ENCODE measurements at places on chromosomes 5 and 9. TPM values are rescaled to one million over a fixed set of nuclear protein-coding genes. Genes with fewer than 3 reads are reported as not detected.
A peak's percentile ranks its signal among the peaks of the same experiment; 100 is the strongest.

DNA sequence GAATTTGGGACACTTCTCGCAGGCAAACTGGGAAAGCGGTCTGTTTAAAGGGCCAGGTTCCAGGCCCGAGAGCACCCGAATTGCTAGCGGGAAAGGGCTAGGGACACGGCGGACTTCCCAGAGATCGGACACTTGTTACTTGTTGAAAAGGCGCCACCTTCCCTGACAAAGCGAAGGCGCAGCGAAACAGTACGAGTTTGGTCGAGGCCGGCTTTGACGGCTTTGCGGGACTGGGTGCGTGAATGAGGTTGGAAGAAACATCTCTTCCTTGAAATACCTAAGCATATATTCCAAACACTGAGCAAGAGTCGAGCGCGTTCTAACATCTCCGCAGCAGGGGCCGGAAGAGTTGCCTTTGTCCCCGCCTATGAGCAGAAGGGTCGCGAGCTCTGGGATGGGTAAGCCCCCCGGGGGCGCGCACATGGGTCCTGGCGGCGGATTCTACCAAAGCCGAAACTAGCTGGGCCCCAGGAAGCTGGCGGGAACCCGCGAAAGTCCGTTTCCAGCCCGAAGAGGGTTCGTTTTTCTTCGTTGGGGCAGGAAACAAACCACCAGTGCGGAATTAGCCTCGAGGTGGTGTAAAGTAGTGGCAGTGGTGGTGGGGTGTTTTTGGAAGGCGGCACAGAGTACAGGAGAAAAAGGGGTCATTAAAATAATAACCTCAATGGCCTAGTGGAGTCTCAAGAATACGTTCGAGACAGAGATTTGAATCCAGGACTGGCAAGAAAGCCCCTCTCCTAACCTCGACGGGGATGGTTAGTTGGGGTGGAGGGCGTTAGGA lies 1.5 kb downstream of the GDNF start:
- peak overlapping the region; percentile 65 for H3K4me3 ChIP-seq
- DNase-seq: peak; percentile 79
- no peaks in the 10 kb centered on the region for H3K36me3 ChIP-seq

DNA sequence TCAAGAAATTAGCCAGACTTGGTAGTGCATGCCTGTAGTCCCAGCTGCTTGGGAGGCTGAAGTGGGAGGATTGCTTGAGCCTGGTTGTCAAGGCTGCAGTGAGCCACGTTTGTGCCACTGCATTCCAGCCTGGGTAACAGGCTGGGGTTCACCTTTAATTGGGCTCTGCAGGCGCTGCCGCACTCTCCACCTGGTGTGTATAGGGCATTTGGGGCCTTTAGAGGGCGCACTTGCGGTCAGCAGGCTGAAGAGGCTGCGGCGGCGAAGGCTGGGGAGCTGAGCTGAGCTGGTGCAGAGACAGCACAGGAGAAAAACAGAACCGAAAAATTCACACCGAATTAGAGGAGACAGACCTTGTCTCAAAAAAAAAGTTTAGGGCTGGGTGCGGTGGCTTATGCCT lies 31.2 kb downstream of the CDK7 start:
- no peaks in the 10 kb centered on the region for H3K4me1 ChIP-seq
- peak overlapping the region; percentile 72 for H3K27ac ChIP-seq
- peaks cover 49% of the 10 kb centered on the region for H3K36me3 ChIP-seq
- DNase-seq: peak; percentile 94

Gene KIF24
- total RNA-seq: 4.4 TPM

DNA sequence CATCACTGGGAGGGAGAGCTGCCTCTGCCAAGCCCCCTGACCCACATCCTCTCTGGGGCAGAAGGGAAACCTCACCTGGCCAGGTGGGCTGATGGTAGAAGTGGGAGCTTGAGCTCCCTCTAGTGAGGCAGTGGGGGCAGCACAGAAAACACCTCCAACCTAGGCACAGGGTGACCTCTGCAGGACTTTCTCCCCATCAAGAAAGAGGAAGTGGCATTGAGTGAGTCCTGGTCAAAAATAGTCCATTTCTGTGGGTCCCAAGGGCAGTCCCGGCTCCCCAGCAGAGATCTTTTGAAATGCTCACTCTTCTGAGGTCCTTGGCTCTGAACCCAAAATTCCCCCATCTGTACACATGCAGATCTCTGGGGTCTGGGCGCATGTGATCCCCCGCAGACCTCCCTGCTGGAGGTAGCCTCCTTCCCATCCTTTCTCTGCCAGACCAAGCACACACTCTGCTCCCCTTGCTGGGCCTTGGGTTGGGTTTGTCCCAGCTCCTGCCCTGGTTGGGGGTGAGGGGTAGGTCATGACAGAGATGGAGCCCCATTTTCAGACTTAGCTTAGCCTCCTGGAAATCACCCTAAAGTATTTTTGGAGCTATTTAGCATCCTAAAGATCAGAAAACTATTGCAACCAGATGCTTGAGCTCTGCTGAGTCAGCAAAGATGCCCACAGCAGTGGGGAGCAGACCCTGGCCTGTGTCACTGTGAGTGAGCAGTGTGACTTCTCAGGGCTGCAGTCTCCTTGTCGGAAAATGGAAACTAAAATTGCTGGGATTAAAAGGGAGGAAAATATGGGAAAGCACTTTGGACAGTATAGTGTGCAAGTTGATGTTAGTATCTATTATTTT lies 41.6 kb upstream of the LCP2 start:
- no peak overlapping the region for H3K27ac ChIP-seq
- H3K27me3 ChIP-seq: no peaks in the 10 kb centered on the region
- peaks cover 27% of the 10 kb centered on the region for H3K4me1 ChIP-seq
- no peaks in the 10 kb centered on the region for H3K36me3 ChIP-seq
- H3K4me3 ChIP-seq: no peak overlapping the region

Gene HMMR
- total RNA-seq: 54.8 TPM

- no peaks in the 10 kb centered on the region for H3K4me1 ChIP-seq
- no peak overlapping the region for H3K27ac ChIP-seq
- H3K27me3 ChIP-seq: no peaks in the 10 kb centered on the region
- H3K4me3 ChIP-seq: no peak overlapping the region
- DNase-seq: peak; percentile 79
Measured at GRCh38 chr5:63401436-63402046, 560.7 kb downstream of the HTR1A start.

Gene SOWAHA
- 0.52 TPM for total RNA-seq

DNA sequence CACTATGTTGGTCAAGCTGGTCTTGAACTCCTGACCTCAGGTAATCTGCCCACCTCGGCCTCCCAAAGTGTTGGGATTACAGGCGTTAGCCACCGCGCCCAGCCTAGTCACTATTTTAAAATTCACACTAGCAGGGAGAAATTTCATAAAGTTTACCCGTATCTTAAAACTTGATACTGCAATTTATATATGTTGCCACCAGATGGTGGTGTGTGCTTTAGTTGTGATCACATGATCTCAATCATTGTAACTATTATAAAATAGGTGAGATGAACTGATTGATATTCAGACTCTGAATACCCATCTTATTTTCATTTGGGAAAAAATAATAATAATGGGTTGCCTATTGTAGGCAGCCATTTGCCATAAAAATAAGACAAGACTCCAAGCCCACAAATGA lies 1330.4 kb upstream of the WWC1 start:
- H3K27ac ChIP-seq: no peak overlapping the region
- H3K4me3 ChIP-seq: no peak overlapping the region
- peak; percentile 48 for DNase-seq
- H3K36me3 ChIP-seq: no peaks in the 10 kb centered on the region
- no peaks in the 10 kb centered on the region for H3K27me3 ChIP-seq

DNA sequence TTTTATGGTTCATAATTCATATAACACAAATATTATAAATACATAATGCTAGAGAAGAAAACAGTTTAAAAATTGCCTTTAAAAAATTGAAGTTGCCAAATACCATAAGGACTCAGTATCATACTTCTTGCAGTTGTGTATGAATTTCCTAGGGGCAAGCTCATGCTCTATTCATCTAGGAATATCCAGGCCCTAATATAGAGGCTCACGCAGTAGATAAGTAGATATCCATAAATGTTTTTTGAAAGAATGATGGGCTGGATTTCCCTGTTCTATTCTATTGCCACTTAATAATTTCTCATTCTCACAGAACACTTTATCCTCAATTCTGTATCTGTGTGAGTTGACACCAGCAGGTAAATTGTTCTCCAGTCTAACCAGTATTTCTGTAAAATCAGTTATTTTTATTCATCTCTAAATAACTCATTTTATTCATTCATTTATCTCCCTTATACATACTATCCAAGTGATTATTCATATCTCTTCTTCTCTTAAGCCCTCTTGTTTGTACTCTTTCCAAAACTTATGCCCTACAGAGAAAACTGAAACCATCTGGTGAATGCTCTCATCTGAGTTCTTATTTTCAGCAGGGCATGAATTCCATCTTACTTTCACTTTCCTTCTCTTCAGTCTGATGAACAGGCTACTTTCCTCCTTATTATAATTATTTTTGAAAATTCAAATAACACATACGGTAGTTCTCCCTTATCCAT lies 97.1 kb downstream of the SLC44A1 start:
- H3K4me3 ChIP-seq: no peak overlapping the region
- H3K4me1 ChIP-seq: no peaks in the 10 kb centered on the region
- no peaks in the 10 kb centered on the region for H3K27me3 ChIP-seq
- no peaks in the 10 kb centered on the region for H3K36me3 ChIP-seq
- DNase-seq: no peak

Gene TMEM252
- total RNA-seq: not detected

DNA sequence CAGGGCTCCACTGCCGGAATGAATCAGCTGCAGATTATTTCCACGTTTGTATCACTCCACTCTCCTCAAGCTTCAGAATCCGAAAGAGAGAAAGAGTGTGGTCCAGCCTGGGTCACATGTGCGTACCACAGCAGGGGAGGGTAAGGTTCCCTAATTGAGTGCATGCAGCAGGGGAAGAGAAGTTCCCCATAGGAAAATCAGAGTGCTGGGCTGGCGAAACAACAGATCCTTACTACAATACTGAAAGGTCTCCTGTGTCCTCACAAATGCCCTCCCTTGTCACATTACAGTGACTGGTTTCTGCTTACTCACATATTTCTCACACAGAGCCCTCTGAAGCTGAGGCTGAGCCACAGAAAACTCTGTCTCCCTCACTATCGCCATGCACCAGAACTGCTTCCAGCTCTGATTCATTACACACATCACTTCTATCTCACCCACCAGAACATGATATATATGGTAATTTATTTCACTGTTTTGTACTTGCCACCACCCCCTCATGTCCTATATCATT lies 532.2 kb upstream of the TUSC1 start:
- H3K27me3 ChIP-seq: no peaks in the 10 kb centered on the region
- no peak overlapping the region for H3K4me3 ChIP-seq
- peak; percentile 8 for DNase-seq

Gene CMBL
- 23.3 TPM for total RNA-seq

GRCh38 chr9:108270051-108270450 lies 585.7 kb downstream of the ACTL7B start:
- H3K4me3 ChIP-seq: no peak overlapping the region
- peaks cover 19% of the 10 kb centered on the region for H3K4me1 ChIP-seq
- no peak for DNase-seq
- H3K36me3 ChIP-seq: no peaks in the 10 kb centered on the region
- H3K27me3 ChIP-seq: no peaks in the 10 kb centered on the region

DNA sequence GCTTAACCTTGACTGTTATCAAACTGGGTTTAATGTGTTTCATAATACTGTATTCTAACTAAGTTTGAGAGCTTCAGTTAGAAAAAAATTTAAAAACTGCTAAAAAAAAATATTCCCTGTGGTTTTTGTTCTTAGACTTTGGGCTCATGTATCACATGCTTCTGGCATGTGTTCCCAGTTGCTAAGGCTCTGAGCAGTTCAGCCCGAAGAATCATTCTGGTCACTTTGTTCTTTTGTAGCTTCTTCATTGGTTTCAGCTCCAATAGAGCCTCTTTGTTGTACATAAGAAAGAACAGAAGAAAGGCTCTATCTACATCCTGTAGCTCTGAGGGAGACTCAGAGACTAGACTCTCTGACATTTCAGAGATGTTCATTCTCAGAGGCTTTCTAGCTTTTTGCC lies 25.6 kb downstream of the KCNN2 start:
- H3K27me3 ChIP-seq: no peaks in the 10 kb centered on the region
- H3K4me1 ChIP-seq: peaks cover 56% of the 10 kb centered on the region
- no peaks in the 10 kb centered on the region for H3K36me3 ChIP-seq

Data from GM23338 (cell line).